ENCODE measurements at places on chromosomes 3 and 15.

DNA sequence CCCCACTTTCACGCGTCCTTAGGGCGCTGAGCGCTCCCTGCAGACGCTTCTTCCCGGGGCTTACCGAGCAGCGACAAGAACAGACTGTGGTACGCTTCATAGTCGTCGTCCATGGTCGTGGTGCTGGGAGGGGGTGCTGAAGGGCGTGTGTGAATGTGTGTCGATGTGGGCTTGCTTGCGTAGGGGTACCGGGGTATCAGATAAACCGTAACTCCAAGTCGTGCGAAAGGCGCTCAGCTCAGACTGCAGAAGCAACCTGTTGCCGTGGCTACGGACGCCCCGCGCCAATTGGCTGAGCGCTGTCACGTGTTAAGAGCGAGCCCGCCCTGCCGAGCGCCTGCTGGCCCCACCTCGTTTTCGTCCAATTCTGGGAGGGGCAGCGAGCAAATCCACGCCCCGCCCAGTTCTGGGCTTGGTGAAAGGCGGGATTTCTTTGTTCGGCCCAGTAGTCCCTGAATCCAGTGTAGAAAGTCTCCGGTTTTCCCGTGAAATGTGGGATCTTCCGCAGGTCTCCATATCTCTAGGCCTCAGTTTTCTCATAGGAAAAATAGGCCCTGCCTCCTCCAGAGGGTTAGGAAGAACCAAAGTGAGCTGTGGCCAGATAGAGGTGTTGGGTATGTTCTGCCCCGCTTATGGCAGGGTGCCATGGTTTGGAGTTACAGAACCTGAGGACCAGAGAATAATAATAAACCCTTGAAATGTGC, at the start of gene EFCAB12:
EFCAB12 (minus strand) TSS at position 261 of the 704 bp plus-strand sequence; CDS start at position 113, 148 bp downstream.
- peak; percentile 87 for DNase-seq

- DNase-seq: peak; percentile 11
Measured at GRCh38 chr3:15287565-15288330, 44.6 kb downstream of the SH3BP5 start.

DNA sequence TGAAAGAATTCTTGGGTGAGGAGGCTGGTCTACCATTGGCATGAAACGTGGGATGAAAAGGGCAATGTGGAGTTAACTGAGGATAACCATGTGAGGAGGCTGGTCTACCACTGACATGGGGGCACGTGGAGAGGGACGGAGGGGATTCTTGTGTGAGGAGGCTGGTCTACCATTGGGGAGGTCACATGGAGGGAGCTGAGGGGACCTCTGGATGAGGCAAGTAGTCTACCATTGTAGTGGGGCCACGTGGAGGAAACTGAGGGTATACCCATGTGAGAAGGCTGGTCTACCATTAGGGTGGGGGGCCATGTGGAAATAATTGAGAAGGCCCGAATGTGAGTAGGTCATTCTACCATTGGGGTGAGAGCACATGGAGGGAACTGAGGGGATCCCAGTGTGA, 154.1 kb downstream of the FBLN2 start:
- no peak for DNase-seq

DNA sequence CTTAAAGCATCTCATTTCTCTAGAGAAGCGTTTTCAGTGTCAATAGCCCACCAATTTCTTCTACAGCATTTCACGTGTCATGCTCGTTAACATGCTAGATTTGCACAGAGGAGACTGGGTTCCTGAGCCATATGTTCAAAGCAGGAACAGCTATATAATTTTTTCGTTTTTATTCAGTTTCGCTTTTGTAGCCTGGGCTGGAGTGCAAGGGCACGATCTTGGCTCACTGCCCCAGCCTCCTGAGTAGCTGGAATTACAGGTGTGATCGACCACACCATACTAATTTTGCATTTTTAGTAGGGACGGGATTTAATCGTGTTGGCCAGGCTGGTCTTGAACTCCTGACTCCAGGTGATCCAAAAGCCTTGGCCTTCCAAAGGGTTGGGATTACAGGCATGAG, 6.6 kb upstream of the SLMAP start:
- no peak for DNase-seq

DNA sequence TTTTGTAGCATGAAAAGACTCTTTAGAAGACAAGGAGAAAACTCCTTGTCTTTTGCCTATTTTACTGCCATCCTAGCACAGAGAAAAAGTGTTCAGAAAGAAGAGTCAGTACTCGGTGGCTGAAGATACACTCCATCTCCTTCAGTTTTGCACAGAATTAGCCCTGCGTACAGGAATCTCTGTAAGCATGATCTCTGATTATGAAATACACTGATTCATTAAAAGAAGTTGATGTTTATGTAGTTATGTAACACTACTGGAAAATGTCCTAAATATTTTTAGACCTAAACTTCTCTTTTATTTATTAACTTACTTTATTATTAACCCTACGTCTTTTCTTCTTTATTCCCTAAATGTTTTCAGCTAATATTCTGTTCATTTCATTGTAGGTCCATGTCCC, 138.4 kb downstream of the LEKR1 start:
- no peak for DNase-seq

DNA sequence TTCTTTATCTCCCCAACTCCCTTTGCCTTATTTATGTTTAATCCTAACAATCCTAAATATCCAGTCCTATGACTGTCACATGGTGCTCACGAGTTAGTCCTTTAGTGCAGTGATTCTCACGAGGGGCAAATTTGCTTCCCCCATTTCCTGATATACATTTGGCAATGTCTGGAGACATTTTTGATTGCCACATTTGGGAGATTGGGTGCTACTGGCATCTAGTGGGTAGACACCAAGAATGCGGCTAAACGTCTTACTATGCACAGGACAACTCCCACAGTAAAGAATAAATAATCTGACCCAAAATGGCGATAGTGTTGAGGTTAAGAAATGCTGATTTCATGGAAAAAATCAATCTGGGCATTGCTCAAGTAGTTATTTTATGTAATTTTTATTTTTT, 466.5 kb downstream of the ROBO2 start:
- no peak for DNase-seq

- DNase-seq: no peak
Measured at GRCh38 chr3:172139528-172140276, 100.3 kb downstream of the FNDC3B start.

DNA sequence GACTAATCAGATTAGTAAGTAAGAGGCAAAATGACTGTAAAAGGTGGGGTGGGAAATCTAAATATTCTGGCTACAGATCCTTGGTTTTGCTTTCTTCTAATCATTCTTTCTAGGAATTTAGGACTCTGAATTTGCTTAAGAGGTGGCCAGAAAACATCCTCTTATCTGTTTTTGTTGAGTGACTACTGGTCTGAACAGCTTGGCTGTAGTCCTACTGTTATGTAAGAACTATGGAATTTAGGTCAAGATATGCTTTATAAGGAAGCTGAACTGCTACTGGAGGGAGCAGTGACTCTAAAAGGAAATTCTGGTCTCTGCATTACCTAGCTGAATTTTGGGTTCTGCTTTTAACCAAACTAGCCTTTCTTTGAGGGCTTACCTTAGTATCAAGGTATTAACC, 33.5 kb upstream of the CSPG5 start:
- no peak for DNase-seq

GRCh38 chr3:30443756-30444673, 162.4 kb upstream of the TGFBR2 start:
- no peak for DNase-seq

- DNase-seq: no peak
Measured at GRCh38 chr3:46878781-46879436, 1.4 kb downstream of the PTH1R start.

- DNase-seq: no peak
Measured at GRCh38 chr3:171561596-171562323, 101.6 kb upstream of the TNIK start.

- no peak for DNase-seq
Measured at GRCh38 chr3:52313188-52313773, 2.8 kb upstream of the DNAH1 start.

DNA sequence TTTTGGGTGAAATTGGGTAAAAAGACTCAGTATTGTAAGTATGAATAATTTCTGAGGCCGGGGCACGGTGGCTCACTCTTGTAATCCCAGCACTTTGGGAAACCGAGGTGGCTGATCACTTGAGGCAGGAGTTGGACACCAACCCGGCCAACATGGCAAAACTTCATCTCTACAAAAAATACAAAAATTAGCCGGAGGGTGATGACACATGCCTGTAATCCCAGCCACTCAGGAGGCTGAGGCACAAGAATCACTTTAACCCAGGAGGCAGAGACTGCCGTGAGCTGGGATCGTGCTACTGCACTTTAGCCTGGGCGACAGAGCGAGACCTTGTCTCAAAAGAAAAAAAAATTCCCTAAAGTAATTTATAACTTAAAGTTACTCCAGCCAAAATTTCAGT, 162.2 kb downstream of the APBA2 start:
- DNase-seq: no peak

DNA sequence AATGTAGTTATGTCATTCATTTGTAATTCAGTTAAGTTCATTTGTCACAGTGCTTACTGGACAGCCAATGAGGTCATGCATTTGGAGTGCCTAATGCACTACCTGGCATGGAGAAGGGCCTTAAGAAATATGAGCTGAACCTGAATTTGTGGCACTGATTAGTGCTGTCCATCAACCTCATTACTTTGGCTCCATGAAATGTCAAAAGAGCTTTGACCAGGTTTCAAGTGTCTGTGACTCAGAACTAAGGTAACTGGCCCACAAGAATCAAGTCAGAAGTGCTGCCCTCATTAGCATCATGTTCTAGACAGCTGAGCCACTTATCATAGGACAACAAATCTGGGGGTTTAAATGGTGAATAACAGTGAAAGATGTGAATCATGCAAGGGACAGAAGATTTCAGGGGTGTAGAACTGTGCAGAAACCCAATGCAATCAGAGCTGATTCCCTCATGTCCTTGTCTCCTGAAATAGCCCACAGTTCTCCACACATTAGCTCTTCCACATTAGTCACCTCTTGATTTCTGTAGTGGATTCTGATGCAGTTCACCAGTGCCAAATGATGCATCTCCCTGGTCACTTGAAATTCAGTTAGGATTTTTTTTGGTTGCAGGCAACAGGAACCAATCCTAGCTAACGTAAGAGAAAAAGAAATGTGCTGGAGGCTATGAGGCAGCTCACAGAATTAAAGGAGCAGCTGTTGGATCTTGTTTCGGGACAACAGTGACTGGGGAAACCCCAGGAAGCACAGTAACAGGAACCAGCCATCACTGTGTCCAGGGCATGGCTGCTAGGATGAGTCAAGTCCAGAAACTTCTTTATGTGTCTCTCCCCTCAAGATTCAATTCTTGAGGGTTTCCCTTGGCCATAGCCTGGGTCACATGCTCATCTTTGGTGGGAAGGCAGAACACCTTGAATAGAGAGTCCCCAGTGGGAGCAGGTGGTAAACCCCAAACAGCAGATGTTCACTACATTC, 38.7 kb downstream of the CHST2 start:
- DNase-seq: no peak

DNA sequence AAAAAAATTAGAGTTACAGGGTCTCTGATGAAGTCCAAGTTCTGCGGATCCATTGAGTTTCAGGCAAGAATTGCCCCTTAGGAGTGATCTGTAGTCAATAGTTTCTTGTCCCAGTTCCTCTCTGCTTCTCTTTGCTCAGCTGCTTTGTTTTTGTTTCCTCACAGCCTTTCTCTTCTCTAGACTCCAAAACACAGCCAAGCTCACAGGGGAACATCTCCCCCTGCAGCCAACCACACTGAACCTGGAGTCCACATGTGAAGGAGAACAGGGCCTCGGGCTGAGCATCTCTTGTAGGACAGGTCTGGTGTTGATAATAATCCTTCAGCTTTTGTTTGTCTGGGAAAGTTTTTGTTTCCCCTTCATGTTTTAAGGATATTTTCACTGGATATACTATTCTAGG, 202.6 kb upstream of the ATP10A start:
- no peak for DNase-seq

DNA sequence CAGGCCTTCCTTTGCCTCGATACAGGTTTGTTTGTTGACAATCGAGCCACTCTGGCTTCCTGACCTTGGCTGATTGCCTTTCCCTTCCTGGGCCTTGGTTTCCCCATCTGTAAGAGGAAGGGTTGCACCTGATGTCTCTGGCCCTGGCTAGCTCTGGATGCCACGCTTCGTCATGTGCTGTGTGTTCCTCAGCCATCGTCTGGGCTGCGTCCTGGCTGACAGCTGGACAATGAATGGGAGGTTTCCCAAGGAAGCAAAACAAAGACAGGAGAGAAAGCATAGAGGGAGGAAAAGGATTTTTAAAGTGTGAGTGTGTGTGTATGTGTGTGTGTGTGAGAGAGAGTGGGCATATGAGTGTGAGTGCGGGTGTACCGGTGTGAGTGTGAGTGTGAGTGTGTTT, 65.2 kb upstream of the HACD2 start:
- DNase-seq: no peak

GRCh38 chr15:51846463-51847230, 17.2 kb downstream of the TMOD3 start:
- peak; percentile 11 for DNase-seq

DNA sequence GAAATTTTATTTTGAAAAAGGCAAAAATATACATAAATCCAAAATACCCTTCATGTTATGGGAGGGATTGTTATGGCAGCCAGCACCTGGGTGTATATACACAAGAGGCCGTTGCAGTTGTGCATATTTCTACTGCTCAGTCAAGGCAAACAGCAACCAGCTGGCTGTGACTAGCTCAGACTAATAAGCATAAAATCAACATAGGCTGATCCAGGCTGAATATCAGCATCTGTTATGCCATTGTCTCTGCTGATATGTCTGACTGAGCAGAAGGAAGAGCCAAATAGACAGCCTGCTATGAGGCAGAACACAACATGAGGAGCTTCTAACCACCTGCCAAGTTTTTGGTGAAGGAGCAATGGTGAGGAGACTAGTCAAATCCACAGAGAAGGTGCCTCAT, 457.5 kb upstream of the ALCAM start:
- peak; percentile 29 for DNase-seq

DNA sequence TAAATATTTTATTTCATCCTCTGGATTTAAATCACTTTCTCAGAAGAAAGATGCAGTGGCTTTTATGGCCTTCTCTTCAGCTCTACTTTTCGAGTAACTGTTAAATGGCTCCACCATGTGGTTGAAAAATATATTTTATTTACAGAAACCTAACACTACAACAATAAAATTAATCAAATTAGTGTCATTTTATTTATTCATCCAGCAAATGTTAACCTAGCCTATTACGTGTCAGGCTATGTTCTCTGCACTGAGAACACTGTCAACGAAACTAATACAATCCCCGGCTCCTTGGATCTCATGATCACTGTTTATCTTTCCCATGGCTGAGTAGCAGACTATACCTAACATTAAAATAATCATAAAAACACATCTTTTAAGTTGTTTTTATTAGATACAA, 148.0 kb upstream of the OSTN start:
- DNase-seq: no peak

DNA sequence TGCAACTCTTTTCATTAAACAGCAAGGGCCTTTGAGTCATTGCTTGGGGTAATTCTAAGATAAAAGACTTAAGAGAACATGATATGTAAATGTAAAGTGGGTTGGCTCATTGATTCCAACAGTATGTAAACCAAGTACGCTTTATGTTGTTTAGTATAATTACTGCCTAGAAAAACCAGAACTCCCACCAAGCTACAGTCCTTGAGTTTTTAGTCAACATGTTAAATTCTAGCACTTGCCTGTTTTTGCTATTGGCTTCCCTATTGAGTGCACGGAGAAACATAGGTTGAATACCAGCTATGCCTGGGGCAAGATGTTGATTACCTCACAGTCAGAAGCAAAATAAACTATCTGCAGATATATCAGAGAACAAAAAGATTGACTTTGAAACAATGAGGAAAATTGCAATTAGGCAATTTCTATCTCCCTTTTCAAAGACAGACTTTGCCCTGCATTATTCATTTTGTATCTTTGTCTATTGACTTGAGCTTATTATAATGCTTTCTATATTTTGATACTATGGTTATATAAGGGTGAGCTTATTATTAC, 179.3 kb downstream of the ZPLD1 start:
- DNase-seq: no peak

Data from skin of body (tissue), 3 donors.